ENCODE measurements at places on chromosomes 6 and 20. TPM values are rescaled to one million over a fixed set of nuclear protein-coding genes. Genes with fewer than 3 reads are reported as not detected.

The GRM1 gene
- 0.54 TPM for total RNA-seq

The MOCS1 gene
- 21.5 TPM for total RNA-seq

The GPSM3 gene
- total RNA-seq = 18.0 TPM

The CTCFL gene
- 0.09 TPM for total RNA-seq

The MROH8 gene
- total RNA-seq = 5.8 TPM

The PEX3 gene
- 8.9 TPM for total RNA-seq

The MYH7B gene
- total RNA-seq = 30.2 TPM

The HLA-DQB2 gene
- not detected for total RNA-seq

The FOXP4 gene
- 24.5 TPM for total RNA-seq

DNA sequence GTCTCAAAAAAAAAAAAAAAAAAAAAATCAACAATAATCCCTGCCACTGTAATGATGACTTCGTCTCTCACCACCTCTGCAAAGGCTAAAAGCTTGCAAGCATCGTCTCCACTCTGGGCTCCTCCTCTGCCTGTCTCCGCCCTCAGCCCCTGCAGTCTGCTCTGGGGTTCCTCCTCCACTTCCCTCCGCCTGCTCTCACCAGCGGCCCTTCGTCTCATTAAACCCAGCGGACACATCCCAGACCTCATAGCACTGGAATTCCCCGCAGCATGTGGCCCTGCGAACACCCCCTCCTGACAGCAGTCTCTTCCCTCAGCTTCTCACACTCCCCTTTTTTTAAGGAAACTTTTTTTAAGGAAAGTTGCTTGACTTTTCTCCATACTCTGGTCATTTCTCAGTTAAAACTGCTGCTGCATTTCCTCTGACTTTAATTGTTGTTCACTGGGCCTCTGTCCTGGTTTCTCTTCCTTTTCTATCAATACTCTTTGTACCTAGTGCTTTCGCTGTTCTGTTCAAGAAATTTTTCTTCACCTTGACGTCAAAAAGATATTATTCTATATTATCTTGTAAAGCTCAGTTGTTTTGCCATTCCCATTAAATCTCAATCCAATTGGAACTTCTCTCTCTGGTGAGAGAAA, 70.9 kb upstream of the PLEKHG1 start:
- DNase-seq = peak; percentile 52

DNA sequence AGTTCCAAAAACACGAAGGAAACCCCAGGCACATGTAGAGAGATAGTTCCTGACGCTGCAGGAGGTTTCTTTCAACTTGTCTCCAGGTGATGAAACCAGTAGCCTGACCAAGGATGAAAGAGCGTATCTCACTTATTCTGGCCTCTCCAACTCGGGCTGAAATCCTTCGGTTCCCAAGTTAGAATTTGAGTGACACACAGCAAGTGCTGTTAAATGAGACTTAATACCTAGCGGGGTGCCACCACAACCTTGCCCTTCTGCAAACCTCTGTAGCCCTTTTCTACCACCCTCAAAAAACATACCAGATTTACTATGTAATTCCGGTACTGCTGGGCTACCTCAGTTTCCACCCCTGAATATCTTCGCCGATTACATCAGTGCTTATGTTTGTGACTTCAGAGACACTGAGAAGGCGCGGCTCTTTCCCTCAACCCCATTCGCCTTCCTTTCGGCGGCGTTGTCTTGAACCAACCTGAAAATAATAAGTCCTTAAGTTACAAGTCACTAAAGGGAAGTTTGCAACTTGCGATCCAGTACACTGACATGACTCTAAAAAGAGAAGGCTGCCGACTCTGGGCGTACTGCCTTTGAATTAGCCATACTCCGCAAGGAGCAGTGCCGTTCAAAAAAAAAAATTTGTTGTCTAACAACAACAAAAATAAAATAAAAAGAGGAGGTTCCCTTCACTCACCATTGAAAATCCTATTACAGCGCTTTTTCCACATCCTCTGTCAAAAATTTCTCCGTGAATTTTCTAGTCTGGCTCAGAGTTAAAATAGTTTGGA, 194.9 kb upstream of the ZNF184 start:
- DNase-seq = no peak

- DNase-seq = peak; percentile 87
These were observed 475.2 kb upstream of the MARCKS start for GRCh38 chr6:113381959-113382358.

DNA sequence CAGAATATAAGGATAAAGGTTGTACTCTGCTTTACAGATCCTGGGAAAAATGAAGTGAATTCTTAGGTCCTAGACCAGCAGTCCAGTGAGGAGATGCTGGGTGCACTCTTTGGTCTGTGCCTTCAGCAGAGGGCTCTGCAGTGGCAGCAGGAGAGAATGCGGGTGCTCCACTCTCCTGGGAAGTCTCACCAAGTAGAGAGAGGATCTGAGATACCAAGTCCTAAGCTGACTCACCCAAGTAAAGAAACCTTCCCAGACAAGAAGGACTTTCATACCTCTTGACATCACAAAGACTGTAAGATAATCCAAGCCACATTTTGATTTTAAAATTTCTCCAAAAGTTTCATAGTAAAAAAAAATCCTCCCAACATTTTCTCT, 116.9 kb upstream of the EMILIN3 start:
- no peak for DNase-seq

DNA sequence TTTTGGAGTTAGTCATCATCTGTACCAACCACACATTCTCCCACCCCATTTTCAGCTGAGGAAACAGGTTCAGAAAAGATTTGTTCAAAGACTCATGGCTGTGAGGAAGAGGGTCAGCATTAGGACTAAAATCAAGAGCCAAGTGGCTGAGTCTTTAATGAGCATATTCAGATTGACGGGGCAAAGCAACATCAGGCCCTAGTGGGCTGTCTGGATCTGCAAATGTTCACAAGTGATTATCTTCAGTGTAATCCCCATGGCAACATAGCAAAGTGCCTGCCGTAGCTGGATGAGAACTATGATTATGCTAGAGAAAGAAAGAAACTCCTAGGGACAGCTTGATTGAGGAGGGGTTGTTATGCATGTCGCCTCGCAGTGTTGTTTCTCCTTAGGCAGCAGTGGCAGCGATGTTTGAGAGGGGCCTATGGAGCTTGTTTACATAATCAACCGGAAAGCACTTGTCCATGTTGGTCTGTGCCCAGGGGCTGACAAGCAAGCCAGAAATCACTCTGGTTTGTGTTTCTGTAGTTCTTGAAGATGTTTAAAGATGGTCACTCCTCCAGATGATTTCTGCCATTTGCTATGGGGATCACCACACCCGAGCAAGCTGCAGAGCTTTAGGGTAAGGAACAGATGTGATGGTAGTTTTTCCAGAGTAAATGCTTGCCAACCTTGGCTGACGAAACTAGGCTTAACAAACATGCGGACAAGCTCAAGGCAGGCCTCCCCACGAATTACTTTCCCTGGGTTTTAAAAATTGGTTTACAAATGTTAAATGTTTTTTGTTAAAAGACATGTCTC, 124.3 kb upstream of the MLIP start:
- peak; percentile 18 for DNase-seq

DNA sequence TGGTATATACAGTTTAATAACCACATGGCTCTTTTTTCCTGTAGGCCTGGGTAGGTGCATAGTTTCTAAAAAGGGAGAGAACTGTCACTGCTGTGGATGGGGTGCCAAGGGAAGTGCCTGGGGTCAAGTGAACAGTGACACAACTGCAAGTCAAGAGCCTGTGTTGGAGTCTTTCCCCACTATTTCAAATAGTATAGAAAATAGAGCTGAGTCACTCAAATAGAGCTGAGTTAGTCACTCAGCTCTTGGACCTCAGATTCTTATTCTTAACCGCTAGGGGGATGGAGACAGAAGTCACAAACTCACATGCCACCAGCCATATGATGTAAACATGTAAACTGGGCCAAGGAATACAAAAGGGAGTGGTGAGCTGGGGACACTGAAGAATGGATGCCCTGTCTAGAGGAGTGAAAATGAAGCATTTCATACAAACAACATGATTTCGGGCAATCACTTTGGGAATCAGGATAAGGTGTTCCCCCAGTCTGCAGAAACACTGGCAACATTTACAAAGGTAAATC, 2.1 kb downstream of the NQO2 start:
- peak; percentile 81 for DNase-seq

- peak; percentile 96 for DNase-seq
These were observed 1163.6 kb upstream of the CITED2 start for GRCh38 chr6:140537834-140538705.

GRCh38 chr6:25556516-25556915, 95.5 kb upstream of the SCGN start:
- DNase-seq = peak; percentile 85

DNA sequence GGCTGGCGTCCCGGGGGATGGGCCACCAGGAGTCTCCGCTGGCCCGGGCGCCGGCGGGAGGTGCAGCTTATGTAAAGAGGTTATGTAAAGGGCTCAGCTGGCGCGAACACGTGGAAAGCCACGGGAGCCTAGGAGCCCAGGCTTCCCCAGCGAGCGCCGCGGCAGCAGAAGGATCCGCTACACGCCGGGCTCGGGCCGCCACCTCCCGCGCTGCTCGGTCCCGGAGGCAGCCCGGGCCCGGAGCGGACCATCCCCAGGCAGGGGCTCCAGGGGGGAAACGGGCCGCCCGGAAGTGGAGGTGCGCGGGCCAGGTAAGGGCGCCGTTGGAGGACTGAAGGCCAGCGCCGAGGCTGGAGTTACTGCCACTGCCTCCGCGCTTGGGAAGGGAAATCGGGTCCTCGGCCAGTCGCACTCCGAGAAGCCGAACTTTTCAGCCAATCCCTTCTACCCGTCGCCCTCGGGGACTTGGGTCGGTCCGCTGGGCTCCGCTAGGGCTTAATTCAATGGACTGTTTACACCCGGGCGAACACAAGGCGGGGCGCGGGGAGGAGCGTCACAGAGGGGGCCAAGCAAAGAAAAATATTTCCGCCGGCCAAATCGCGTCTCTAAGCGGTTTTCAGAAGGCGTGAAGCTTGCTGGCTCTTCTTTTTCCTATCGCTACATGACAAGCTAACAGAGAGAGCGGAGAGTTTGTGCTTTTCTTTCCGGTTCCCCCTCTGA, 398 bp downstream of the STK35 start:
- peak; percentile 94 for DNase-seq

GRCh38 chr20:57395111-57395966, 4.1 kb downstream of the RBM38 start:
- peak; percentile 62 for DNase-seq

GRCh38 chr6:134870677-134871498, 79.0 kb downstream of the ALDH8A1 start:
- peak; percentile 59 for DNase-seq

- no peak for DNase-seq
These were observed 18.6 kb downstream of the SCML4 start for GRCh38 chr6:107805504-107805903.

GRCh38 chr6:43488667-43489276, 11.4 kb downstream of the TJAP1 start:
- no peak for DNase-seq

GRCh38 chr20:17043323-17043722, 183.5 kb upstream of the PCSK2 start:
- DNase-seq = no peak

DNA sequence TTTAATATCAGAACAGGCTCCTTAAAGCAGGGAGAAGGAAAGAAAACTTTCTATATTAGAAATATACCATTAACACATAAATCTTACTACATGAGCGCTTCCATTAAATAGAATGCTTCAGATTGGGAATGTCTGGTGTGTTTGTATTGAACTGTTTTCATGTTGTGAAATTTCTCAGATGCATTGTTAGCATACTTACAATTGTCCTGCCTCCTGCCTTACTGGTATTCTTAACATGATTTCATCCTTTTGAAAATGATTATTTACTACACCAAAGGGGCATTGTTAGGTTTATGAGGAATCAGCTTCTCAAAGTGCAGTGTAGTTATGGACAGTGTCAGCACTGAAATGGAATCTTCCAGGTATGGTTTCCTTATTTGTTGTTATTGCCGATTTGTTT, 145.6 kb downstream of the MTFR2 start:
- DNase-seq = peak; percentile 36

DNA sequence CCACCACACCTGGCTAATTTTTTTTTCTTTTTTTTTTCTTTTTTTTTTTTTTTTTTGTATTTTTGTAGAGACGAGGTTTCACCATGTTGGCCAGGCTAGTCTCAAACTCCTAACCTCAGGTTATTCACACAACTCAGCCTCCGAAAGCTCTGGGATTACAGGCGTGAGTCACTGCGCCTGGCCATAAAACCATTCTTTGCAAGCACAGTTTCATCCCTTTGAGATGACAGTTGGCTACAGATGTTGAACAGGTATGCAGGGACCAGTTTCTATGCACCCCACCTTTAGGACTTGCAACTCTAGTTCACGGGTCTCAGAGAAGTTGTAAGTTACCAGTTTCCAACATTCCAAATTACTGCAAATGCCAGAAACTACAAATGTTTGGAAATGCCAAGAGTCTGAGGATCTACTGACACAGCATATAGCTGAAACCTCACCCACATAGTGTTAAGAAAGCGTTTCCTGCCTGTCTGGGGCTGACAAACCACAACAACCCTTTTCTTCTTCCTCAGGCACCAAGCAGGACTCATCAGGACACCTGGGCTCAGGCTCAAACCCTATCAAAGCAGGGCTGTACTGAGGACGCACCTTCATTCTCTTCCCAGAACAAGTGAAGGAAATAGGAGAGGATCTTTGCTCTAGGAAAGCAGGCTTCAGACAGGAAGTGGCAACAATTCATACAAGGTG, 22.9 kb downstream of the ARHGAP18 start:
- no peak for DNase-seq

DNA sequence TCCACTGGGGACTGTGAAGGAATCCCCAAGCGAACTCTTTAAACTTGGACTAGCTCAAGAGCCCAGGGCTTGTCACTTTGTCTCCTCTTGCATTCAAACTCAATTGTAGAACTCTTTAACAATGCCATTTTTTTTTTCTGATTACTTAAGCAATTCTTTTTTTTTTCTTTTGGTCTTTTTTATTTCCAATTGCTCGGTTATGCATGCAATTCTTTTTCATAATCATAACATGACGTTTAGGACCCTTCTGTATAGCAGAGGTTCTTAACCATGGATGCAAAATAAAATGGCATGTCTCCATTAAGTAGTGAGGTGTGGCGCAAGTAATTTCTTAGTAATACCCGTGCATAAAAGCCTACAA, 466 bp upstream of the BFSP1 start:
- DNase-seq = no peak

GRCh38 chr6:54003316-54003715, 107.9 kb upstream of the MLIP start:
- DNase-seq = no peak

DNA sequence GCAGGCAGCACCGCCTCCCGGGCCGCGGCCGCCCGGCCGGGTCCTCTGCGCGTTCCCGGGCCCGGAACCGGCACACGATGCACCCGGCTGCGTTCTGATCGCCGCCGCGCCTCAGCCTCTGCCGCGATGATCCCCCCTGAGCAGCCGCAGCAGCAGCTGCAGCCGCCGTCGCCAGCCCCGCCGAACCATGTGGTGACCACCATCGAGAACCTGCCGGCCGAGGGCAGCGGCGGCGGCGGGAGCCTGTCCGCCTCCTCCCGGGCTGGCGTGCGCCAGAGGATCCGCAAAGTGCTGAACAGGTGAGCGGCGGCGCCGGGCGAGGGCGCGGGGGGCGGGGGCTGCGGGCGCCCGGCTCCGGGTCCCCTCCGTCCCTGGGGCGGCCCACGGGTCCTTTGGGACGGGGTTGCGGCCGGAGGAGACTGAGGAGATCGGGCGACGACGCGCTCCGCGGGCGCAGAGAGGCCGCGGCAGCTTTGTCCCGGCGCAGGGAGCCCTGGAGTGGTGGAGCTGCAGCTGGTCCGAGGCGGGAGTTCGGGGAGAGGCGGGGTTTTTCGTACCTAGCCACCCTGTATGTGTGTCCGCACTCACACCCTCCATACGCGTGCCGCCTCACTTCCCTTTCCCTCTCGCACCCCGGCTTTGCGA, 659 bp downstream of the SLC35F1 start:
- peak; percentile 58 for DNase-seq
